ENCODE measurements at places on chromosomes 13 and 19.

DNA sequence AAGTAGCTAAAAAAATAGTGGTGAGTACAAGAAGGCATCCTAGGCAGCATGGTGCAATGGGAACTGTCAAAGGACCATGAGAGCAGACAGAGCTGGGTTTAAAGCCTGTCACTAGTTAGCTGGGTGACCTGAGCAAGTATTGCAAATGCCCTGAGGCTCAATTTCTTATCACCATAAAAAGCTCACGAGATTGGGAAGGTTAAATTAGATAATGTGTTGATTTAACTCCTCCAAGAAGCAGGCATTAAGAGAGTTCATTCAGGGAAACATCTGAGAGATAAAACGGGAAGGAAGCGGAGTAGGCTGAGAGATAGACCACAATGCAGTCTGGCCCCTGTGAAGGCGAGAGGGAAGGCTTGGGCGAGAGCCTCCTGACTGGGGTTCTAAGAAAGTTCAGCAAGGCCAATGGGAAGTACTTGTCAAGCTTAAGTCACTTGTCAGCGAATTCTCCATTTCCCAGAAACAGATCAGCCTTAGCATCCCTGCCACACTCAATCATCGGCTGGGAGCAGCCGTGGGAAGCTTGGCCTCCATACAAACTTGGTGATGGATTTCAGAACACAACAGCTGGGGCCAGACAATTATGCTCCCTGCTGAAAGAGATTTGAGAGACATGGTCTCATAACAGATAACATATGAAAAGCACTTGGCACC is 105.5 kb downstream of the POU4F1 start:
- DNase-seq = no peak

GRCh38 chr13:28468023-28468915 is 26.7 kb downstream of the FLT1 start:
- no peak for DNase-seq

GRCh38 chr13:108126056-108126455 is 89.3 kb downstream of the LIG4 start:
- DNase-seq = no peak

DNA sequence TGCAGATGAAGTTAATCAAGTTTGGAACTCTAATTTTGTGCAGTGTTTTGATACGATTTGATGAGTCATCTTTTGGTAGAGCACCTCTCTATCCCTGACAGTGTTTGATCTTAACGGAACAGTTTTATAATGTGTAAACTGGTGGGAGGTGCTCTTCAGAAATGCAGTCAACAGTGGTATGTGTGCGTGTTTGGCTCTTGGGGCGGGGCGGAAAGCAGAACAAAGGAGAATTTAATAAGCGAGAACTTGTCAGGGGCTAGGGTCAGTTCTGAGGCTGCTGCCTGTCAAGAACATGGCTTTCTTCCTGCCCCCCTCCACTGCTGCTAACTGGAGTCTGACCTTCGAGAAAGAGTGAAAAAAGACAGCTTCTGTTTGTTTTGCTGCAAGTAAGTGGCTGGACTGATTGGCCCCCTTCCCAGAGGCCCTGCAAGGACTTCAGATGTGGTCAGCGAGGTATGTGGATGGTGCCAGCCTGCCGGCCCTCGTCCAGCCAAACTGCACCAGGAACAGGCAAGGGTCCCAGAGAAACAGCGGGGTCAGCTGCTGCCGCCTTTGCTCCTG is 40.8 kb downstream of the BBC3 start:
- peak; percentile 45 for DNase-seq

DNA sequence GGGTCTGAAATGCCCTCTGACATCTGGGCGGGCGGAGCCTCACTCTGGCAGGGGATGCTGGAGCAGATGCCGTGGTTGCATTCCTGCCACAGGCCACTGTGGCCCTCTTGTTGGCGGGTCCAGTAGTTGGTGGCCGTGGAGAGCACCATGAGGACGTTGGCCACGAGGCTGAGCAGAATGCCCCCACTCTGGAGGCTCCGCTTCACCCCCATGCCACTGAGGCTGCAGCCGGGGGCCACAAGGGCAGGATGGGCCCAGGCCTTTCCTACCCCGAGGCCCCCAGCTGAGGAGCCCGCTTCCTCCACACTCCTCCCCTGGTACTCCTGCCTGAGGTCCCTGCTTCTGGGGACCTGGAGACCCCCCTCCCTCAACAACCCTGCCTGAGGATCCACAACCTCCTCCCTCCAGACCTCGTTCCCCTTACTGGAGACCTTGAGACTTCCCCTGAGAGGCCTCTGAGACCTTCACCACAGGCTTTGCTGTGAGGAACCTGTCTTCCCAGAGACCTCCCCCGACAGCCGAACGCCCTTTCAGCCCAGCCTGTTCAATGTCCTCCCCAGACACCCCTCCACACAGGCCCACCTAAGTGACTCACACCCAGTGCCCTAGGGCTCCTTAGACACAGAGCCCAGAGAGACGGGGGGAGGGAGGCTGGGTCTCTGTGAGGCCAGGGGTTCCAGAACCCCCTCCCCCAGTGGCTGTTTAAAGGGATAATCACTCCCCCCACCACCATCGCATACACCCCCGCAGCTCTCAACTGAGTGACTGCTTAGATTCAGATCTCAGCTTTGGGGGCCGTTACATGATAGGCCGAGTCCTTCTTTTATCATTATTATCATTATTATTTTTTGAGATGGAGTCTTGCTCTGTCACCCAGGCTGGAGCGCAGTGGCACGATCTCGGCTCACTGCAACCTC is at the start of gene CLDND2:
TSS of gene CLDND2 (minus strand) at position 638 of the 917 bp plus-strand sequence. CDS start at position 212, 426 bp downstream.
- DNase-seq = no peak

DNA sequence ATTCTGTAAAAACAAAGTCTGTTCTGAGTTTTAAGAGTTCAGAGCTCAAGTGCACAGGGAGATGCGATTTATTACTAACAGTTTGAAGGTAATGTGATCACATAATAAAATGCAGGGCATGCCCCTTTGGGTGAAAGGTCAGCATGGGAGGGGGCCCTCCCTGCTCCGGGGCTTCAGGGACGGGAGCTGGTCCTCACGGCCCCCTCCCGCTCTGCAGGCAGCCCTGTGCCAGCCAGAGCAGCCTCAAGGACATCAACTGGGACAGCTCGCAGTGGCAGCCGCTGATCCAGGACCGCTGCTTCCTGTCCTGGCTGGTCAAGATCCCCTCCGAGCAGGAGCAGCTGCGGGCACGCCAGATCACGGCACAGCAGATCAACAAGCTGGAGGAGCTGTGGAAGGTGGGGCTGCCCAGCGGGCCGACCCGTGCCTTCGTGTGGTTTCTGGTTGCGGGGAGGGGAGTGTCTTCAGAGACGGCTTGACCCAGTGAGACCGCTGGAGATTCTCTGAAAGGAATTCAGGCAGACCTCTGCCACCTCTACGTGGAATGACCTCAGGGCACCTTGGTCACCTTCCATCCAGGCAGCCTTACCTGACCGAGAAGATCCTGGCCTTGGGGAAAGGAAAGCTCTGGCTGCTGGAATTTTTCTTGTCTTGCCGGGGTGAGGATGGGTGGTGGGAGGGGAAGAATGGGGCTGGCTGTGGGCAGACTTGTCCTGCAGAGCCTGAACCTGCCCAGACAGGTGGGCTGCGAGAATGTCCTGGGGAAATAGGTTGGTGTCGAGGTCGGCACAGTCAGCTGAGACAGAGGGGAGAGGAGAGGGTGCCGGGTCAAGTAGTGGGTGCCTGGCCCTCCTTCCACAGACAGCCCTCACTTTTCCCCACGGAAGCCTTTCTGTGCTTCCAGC is 19.0 kb downstream of the UPF1 start:
- DNase-seq = no peak

DNA sequence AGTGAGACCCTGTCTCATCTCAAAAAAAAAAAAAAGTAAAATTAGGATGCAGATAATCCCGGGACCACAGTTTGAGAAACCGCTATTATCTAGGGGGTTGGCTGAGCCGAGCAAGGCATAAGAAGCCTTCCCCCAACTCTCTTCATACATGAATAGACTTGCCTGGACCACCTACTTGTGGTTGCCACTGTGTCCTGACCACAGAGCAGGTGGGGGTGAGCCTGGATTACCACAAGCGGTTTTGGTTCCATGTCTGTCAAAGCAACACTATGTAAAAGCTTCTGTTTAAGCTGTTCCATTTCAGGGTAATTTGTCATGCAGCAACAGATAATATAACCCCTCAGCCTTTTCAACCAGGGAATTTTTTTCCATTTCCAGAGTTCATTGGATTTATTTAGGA is 3.3 kb upstream of the NAPA start:
- DNase-seq = no peak

GRCh38 chr19:2252055-2252796 is 3.1 kb downstream of the AMH start:
- DNase-seq = no peak

DNA sequence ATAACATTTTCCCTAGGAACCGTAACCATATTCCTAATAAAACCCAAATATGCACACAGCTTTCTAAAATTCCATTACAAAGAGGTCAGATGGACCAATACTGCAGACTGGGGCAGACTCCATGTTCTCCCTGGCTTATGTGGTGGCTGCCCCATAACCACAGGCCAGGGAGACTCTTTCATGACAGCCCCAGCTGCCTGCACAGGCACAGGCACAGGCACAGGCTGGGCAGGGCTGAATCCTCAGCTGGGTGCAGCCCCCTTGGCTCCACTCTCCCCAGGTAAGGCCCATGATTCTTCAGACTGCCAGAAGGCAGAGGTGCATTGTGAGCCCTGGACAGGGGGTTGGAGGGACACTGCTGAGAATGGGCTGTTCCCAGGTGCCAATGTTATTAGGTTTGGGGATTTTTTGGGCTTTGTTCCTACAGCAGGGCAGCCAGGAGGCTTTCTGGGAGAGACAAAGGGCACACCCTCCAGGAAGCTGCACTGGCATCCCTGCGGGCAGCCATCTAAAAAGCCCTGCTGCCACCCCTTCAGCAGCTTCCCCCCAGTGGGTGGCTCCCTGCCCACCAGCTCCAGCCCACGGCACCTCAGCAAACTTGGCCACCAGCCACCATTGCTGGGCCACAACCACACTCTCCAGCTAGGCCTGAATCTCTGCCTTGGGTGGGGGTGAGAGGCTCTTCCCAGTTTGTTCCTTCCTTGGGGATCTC is 20.0 kb downstream of the DOCK9 start:
- no peak for DNase-seq

GRCh38 chr13:96551546-96551945 is 442.7 kb downstream of the OXGR1 start:
- DNase-seq = no peak

- DNase-seq = no peak
These were observed 8.4 kb downstream of the B3GNT3 start for GRCh38 chr19:17803264-17803896.

- no peak for DNase-seq
These were observed 1.3 kb downstream of the SNRPA start for GRCh38 chr19:40752257-40752781.

GRCh38 chr19:13056052-13056660 is 46.5 kb downstream of the LYL1 start:
- no peak for DNase-seq

DNA sequence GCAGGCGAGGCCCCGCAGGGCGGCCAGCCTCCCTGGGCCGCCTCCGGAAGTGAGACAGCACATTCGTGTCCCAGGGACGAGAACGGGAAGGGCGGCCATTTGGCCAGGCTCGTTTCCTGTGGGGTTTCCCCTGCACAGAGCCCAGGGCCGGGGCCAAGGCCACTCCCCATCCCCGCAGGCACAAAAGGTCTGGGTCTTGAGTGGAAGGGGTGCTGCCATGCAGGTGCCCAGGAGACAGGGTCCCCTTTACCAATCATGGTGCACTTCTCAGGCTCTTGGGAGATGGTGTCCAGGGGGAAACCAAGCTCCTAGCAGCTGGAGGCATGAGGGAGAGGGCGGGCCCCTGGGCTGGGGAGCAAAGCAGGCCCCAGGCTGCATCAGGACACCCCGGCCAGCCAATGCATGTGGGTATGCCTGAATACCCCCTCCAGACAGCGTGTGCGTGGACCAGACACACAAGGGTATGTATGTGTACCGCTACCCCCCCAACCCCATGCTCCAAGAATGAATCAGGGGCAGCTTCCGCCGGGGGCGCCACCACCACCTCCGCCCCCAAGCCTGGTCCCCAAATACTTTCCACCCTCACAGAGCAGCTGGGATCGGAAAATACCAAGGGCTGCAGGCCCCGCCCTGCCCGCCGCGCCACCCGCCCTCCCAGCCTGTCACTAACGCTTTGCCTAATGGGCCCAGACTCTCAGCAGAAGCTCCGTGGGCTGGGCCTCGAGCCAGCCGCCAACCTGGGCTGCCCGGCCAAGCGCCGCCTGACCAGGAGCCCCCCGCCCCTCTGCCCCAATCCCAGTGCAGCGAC is 37.6 kb upstream of the NANOS3 start:
- peak; percentile 85 for DNase-seq

DNA sequence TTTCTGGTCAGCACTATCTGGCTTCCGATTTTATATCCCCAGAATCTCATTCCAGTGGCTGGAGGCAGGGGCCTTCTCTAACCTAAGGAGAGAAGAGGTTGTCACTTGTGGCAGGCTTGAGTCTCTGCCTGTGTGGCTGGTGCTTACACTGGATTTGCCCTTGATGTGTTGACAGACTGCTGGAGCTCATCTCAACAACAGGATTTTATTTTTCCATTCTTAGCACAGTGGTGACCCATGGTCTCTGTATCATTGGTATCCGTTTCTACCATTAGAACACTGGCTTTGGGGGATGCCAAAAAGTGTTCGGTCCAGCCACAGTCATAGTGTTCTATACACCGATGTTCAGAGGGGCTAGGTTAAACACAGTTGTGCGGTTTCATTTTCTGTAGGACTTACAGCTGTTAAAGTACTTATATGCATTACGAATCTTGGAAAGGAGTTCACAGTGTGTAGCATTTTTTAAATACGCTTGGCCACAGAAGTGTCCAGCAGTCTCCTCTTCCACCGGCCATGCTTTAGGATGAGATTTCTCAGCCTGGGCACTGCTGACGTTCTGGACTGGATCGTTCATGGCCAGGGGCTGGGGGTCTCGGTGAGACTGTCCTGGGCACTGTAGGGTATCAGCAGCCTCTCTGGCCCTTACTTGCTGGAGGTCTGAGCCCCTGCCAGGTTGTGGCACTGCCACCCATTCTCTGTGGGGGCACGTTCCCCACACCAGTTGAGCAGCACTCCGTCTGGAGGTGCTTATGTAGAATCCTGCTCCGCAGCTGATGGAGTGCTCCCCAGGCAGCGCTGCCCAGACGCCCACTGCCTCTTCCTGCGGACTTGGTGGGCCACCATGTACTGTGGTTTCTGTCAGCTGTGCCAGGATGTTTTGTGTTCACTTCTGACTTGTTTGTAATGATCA is 41.4 kb upstream of the TEX29 start:
- DNase-seq = no peak

DNA sequence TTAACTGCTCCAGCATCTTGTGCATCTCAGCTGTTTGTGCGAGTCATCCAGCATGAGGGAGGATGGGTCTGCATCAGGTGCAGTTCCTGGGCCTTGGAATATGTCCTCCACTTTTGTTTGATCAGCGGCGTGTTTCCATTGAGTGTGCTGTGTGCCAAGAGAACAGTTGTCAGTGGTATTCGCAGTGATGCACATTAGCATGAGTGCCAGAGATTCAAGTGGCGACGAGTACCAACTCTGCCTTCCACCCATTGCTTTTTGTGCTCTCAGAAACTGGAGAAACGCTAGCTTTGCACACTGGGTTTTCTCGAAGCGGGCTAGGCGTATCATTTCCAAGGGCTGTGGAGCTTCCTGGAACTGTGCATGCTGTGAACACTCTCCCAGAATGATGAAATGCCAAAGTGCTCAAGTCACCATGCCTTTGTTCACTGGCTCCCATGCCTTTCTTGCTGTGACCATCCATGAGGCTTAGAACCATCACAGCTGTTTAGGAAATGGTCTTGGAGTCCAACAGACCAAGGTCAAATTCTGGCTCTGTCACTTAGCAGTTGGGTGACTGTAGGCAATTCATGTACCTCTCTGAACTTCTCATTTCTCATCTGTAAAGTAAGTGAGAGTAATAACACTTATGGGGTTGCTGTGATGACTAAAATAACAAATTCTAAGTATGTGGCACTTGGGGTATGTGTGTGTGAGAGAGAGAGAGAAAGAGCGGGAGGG is 18.4 kb downstream of the LRCH1 start:
- DNase-seq = no peak

GRCh38 chr19:47547199-47547598 is 25.7 kb downstream of the ZNF541 start:
- DNase-seq = no peak

All from kidney capillary endothelial cell (primary cell).